B cell (primary cell): ENCODE measurements at places on chromosomes 16 and 17. TPM values are rescaled to one million over a fixed set of nuclear protein-coding genes. Genes with fewer than 3 reads are reported as not detected.

- DNase-seq, result no peak
Measured at GRCh38 chr16:50372611-50373344, 4.0 kb upstream of the BRD7 start.

The SEPTIN1 gene
- polyA plus RNA-seq, result 270 and 302 TPM in 2 replicates

The WFIKKN1 gene
- 0.53 and 0.64 TPM in 2 replicates for polyA plus RNA-seq

The MMP15 gene
- not detected in 2 replicates for polyA plus RNA-seq

The CD79B gene
- polyA plus RNA-seq, result 675 and 1,100 TPM in 2 replicates

The MEFV gene
- polyA plus RNA-seq, result 0.24 and 0.29 TPM in 2 replicates

The FAM171A2 gene
- 0.13 and 0.18 TPM in 2 replicates for polyA plus RNA-seq

DNA sequence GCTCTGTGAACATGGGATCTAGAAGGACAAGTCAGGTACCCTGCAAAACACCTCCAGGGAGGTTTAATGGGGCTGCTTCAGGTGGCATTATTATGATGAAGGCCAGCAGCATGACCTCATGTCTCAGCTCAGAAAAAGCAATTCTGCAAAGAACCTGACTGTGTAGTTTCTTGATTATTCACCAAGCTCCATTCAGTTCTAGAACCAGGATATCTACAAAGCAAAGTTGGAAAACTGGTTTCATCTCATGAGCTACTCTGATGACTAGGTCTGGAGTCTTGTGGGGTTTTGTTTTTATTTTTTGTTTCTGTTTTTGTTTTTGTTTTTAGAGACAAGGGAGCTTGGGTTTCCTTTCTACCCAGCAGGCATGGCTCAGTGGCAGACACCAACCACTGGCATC, 19.0 kb upstream of the LRRC37A3 start:
- no peak for DNase-seq

The STH gene
- polyA plus RNA-seq, result not detected in 2 replicates

The SCARF1 gene
- 0.54 and 0.74 TPM in 2 replicates for polyA plus RNA-seq

- no peak for DNase-seq
Measured at GRCh38 chr17:19904412-19904811, 36.7 kb upstream of the ULK2 start.

The KRTAP9-7 gene
- polyA plus RNA-seq, result not detected in 2 replicates

GRCh38 chr17:55601874-55602364, 90.7 kb upstream of the SMIM36 start:
- peak; percentile 56 for DNase-seq

DNA sequence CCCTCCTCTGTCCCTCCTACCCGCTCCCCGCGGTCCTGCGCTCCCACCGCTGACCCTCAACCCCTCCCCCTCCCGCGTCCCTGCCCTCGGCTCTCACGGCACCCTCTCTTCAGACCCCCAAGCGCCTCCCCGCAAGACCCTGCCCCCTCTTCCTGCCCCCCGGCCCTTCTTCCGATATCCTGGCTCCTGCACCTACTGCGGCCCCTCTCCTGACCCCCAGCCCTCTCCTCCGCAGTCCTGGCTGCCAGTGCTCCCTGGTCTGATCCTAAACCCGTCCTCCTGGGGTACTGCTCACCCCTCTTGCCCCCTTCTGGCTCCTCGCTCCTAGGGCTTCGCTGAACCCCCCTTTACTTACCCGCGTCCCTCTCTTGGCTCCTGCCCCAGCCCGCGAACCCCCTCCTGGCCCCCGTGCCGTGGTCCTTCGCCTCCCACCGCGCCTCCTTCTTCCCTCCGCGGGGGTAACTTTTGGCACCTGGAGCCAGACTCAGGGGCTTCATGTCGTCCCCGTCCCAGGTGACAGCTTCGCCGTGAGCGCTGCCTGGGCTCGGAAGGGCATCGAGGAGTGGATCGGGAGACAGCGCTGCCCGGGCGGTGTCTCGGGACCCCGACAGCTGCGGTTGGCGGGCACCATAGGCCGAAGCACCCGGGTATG, 839 bp downstream of the NKD1 start:
- peak; percentile 23 for DNase-seq

DNA sequence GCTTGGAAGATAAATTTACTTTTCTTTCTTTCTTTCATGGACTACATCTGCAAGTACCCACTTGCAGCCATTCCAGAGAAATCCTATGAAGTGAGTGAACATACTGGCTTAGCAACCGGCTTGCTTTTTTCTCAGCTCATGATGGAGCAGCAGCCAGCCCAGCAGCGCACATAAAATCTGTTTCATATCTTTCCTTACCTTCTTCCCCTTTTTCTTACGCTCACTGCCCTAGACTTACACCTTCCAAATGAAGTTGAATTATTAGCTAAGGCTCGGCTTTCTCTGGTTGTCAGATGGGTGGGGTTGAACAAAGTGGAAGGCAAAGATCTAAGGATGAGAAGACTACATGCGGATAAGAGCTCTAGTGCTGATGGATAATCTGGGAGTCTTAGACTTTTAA, 13.9 kb upstream of the ABCA8 start:
- DNase-seq, result no peak

- DNase-seq, result no peak
Measured at GRCh38 chr16:5216441-5217080, 119.0 kb upstream of the EEF2KMT start.

DNA sequence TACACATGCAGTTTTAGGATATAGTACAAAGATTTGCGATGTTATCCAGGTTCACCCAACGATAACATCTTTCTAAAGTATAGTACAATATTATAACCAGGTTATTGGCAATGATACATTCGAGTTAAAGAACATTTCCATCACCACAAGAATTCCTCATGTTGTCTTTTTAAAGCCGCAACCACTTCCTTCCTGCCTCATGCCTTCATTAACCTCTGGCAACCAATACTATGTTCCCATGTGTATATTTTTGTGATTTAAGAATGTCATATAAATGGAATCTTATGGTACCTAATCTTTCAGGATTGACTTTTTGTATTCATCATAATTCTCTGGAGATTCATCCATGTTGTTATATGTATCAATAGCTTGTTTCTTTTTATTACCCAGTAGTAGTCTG, 1183.2 kb downstream of the CDH11 start:
- DNase-seq, result no peak

The BICDL2 gene
- not detected in 2 replicates for polyA plus RNA-seq

The CTRL gene
- polyA plus RNA-seq, result 17.8 and 19.0 TPM in 2 replicates

DNA sequence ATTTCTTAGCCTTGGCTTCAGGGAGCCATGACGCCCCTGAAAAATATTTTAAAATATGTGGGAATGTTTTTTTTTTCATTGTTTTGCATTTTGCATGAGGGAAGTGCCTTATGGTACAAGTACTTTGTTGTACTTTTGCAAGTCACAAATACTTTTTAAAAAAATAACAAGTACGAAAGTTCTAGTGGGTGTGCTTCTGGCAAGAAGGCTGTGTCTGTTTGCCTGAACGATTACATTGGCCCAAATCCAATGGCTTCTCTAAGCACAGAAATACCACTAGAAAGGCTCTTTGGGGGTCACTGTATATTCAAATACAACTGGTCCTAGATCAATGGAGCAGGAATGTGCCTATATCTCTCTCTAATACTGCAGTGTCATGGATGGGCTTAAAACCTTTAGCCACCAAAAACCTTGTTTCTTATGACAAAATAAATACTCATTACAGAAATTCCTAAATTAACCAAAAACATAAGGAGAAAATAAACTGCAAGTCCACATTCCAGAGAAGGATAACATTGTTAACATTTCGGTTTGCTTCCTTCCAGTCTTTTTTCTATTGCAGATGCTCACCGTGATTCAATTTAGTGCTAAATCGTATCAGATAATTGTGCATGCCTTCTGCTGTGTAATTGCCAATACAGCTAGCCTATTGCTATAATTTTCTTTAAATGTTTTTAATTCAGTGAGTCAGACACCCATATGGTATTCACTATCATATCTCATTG, 97.4 kb downstream of the VAT1L start:
- DNase-seq, result no peak

The PRSS53 gene
- 10.1 and 11.6 TPM in 2 replicates for polyA plus RNA-seq

- DNase-seq, result no peak
Measured at GRCh38 chr17:6374761-6375312, 60.1 kb downstream of the AIPL1 start.

DNA sequence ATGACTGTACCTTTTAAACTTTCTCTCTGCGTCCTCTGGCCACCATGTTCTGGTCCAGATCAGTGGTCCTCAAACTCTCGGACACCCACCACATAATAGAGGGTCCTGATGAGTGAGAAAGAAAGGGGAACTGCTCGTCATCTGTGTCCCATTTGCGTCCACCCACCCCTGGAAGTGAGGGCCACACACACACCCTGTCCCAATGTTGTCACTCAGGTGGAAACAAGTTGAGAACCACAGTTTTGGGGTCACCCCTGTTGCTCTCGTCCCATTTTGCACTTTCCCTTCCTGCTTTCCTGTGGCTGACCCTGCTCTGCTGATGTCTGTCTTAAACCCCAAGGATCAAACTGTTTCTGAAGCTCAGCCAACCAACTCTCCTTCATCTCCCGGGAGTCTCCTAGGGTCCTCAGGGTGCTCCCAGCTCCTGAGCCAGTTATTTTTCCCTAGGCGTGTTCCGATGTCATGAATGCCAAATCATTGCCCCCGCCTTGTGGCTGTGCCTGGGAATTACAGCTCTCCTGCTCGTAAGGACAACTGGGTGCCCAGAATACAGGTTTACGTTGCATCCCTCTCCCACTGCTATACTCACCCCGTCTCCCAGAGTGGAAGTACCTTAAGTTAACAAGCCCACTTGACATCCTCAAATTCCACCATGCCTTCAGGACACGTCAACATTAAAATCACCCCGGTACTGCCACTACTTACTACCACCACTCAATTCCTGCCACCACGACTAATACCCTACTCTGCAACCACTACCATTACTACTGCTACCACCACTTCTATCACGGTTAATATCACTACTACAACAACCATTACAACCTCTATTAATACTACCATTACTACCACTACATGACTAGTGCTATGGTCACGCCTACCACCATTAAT, 26.0 kb upstream of the HNF1B start:
- peak; percentile 23 for DNase-seq

DNA sequence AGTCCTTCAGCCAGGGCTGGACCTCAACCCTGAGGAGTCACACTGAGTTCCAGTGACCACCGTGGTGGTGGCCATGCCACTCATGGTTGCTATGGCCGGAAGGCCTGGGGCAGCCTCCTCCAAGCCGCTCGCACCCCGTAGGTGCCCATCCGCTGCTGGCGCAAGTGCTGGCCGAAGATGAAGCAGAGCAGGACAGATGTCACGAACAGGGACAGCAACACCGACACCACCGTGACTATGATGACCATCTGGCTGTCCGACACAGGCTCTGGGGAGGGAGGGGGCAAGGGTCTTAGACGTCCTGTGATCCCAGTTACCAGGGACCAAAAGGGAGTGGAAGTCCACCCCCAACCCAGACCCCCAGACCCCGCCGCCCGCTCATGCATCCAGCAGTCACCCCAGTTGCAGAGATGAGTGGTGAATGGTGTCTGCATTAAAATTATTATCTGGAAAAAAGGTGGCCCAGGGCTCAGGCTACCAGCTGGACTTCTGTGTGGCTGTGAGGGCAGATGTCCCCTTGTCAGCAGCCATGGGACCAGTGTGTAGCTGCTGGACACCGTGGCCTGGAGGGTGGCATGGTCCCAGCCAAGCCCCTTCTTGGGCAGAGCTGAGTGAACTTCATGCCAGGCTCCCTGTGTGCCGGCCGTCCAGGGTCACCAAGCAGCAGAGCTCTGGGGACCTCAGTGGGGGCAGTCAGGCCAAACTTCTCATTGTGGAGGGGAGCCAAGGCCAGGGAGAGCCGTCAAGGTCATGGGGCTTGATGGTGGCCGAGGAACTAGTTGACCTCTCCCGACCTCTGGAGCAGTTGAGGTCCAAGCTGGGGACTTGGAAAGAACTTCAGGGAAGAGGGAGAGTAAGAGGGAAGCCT, 4.7 kb downstream of the PRR29 start:
- no peak for DNase-seq

GRCh38 chr16:69190598-69190997, 3.6 kb downstream of the SNTB2 start:
- no peak for DNase-seq

- DNase-seq, result peak; percentile 35
Measured at GRCh38 chr17:77011173-77012011, 129.4 kb upstream of the SEC14L1 start.

- DNase-seq, result peak; percentile 72
Measured at GRCh38 chr17:57599271-57600045, 145.6 kb downstream of the CCDC182 start.

- no peak for DNase-seq
Measured at GRCh38 chr17:43468691-43469139, 15.1 kb upstream of the DHX8 start.

The KRT14 gene
- not detected in 2 replicates for polyA plus RNA-seq

- no peak for DNase-seq
Measured at GRCh38 chr17:50781167-50781566, 13.8 kb upstream of the ANKRD40CL start.

GRCh38 chr17:8056976-8057625, 18.2 kb downstream of the ALOX15B start:
- DNase-seq, result no peak

GRCh38 chr17:45293413-45294211, 23.2 kb downstream of the MAP3K14 start:
- DNase-seq, result no peak
